Vagina (tissue), 2 donors: ENCODE measurements at places on chromosomes 7 and 10.

DNA sequence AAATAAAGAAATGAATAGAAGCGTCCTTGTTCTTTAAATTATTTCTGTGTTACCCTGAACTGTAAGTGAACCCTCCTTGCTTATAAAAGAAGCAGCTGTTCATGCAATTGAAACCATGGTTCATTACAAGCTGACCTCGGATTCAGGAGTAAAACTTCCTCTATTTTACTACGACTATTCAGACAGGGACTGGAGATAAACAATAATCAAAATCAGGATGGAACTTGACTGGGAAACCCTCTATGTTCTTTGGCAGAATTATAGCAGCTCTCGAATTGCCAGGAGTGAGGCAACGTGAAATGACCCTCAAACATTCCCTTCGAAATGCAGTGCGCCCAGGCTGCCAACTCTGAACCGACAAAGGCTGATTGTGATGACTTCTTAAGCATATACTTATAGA, 172.1 kb downstream of the CYP26A1 start:
- no peaks in the 10 kb centered on the region for H3K27me3 ChIP-seq
- no peaks in the 10 kb centered on the region for H3K36me3 ChIP-seq
- H3K4me1 ChIP-seq = no peaks in the 10 kb centered on the region
- H3K27ac ChIP-seq = no peak overlapping the region
- DNase-seq = no peak

- H3K4me1 ChIP-seq = peaks cover 14% of the 10 kb centered on the region
- no peak overlapping the region for H3K4me3 ChIP-seq
- H3K27me3 ChIP-seq = no peaks in the 10 kb centered on the region
- DNase-seq = no peak
- no peaks in the 10 kb centered on the region for H3K36me3 ChIP-seq
- peak overlapping the region; percentile 17 for H3K27ac ChIP-seq
These were observed 251.1 kb upstream of the CSTF2T start for GRCh38 chr10:51950371-51950995.

DNA sequence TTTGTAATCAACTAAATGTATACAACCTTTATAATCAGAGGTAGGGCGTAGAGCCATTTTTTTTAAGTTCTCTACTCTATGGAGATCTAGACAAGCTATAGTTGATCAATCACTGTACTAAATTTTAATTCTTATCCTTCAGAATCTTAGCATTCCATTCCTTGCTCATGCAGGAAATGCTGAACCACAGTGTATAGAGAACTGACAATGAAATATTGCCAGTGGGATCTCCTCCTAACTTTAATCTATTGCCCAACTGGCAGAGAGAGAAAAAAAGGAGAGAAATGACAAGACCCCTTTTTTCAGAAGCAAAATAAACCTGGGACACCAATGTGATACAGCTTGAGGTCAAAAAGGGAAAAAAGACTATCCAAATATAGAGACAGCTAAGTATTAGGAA, 26.4 kb upstream of the PPP3CB start:
- DNase-seq = no peak
- H3K4me1 ChIP-seq = no peaks in the 10 kb centered on the region
- H3K36me3 ChIP-seq = peaks cover 72% of the 10 kb centered on the region
- no peaks in the 10 kb centered on the region for H3K27me3 ChIP-seq
- no peak overlapping the region for H3K4me3 ChIP-seq

- peak overlapping the region; percentile 10 for H3K27ac ChIP-seq
- peaks cover 44% of the 10 kb centered on the region for H3K4me1 ChIP-seq
- H3K27me3 ChIP-seq = no peaks in the 10 kb centered on the region
- no peak overlapping the region for H3K4me3 ChIP-seq
These were observed 65.8 kb downstream of the DNMBP start for GRCh38 chr10:99943908-99944307.

GRCh38 chr7:12423355-12423996, 19.8 kb upstream of the VWDE start:
- no peaks in the 10 kb centered on the region for H3K36me3 ChIP-seq
- no peak overlapping the region for H3K27ac ChIP-seq
- no peaks in the 10 kb centered on the region for H3K27me3 ChIP-seq
- H3K4me1 ChIP-seq = no peaks in the 10 kb centered on the region

- no peak overlapping the region for H3K4me3 ChIP-seq
- H3K36me3 ChIP-seq = no peaks in the 10 kb centered on the region
- H3K27me3 ChIP-seq = no peaks in the 10 kb centered on the region
- H3K27ac ChIP-seq = no peak overlapping the region
- no peaks in the 10 kb centered on the region for H3K4me1 ChIP-seq
These were observed 298.2 kb downstream of the FRMD4A start for GRCh38 chr10:14032406-14032998.

GRCh38 chr10:125720002-125720382, 483 bp downstream of the EDRF1 start:
- no peaks in the 10 kb centered on the region for H3K36me3 ChIP-seq
- peaks cover 22% of the 10 kb centered on the region for H3K4me1 ChIP-seq
- H3K4me3 ChIP-seq = peak overlapping the region; percentile 93
- DNase-seq = no peak

DNA sequence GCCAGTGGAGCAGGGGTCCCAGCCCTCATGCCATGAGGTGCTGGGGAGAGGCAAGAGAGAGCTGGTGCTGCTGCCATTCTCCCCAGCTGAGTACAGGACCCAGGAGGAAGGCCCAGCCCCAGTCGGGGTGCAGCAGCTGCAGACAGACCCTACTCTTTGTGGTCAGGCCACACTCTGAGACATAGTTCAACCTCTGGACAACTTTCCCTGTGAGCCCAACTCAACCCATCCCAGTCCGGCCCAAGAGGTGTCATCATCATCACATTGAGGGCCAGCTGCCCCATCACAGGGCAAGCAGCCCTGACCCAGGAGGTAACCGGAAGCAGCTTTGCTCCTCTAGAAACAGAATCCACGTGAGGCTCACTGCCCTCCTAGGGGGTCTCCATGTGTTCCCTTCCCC, 133.8 kb upstream of the KCNMA1 start:
- no peak overlapping the region for H3K4me3 ChIP-seq
- H3K36me3 ChIP-seq = no peaks in the 10 kb centered on the region
- no peaks in the 10 kb centered on the region for H3K4me1 ChIP-seq
- peak; percentile 81 for DNase-seq

- H3K27ac ChIP-seq = no peak overlapping the region
- no peaks in the 10 kb centered on the region for H3K27me3 ChIP-seq
- H3K4me1 ChIP-seq = peaks cover 6% of the 10 kb centered on the region
These were observed 26.1 kb downstream of the RAPGEF5 start for GRCh38 chr7:22330903-22331302.

DNA sequence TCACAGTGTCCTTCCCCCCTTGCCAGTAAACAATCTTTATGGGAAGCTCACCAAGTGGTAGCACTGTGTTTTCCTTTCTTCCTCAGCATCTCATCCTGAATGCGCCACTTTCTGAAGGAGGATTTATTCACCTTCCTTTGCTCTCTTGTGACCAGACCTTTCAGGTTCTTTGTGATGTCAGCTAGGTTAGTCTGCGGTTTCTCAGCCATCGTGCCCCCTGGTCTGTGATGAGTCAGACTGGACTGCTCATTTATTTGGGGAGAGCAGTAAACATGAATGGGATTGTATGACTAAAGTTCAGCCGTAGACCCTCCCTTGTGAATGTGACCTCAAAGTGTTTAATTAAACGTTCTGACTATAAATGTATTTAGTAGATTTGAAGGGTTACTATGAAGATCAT, 235.1 kb upstream of the CELF2 start:
- no peaks in the 10 kb centered on the region for H3K4me1 ChIP-seq
- no peaks in the 10 kb centered on the region for H3K27me3 ChIP-seq
- H3K27ac ChIP-seq = no peak overlapping the region
- DNase-seq = no peak

GRCh38 chr7:28630350-28630749, 218.0 kb downstream of the CREB5 start:
- H3K4me1 ChIP-seq = peaks cover 26% of the 10 kb centered on the region
- H3K36me3 ChIP-seq = no peaks in the 10 kb centered on the region
- no peak for DNase-seq
- no peak overlapping the region for H3K27ac ChIP-seq
- H3K4me3 ChIP-seq = no peak overlapping the region
- H3K27me3 ChIP-seq = no peaks in the 10 kb centered on the region

GRCh38 chr10:33537066-33537465, 202.6 kb upstream of the NRP1 start:
- no peaks in the 10 kb centered on the region for H3K4me1 ChIP-seq
- no peak for DNase-seq
- H3K4me3 ChIP-seq = no peak overlapping the region
- no peaks in the 10 kb centered on the region for H3K27me3 ChIP-seq

GRCh38 chr7:13952921-13953320, 36.5 kb downstream of the ETV1 start:
- no peak overlapping the region for H3K4me3 ChIP-seq
- no peak for DNase-seq
- no peaks in the 10 kb centered on the region for H3K4me1 ChIP-seq
- H3K27me3 ChIP-seq = no peaks in the 10 kb centered on the region
- no peaks in the 10 kb centered on the region for H3K36me3 ChIP-seq
- no peak overlapping the region for H3K27ac ChIP-seq

DNA sequence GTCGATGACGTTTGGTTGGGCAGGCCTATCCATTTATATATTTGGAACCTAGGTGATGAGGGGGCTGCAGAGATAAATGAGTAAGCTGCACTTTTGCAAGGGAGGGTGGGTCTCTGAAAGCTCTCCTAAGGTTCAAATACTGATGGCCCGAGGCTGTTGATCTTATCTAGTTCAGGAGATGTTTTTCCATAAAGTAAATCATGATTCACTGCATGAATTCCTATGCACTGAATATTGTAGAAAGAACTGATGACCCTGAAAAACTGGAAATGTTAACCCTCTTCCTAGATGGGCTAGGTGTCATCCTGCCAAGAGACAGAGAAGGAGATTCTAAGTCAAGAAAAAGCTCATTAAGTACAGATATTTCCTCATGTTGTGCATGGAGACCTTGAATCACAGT, 459.9 kb downstream of the PLXNA4 start:
- H3K27ac ChIP-seq = no peak overlapping the region
- H3K27me3 ChIP-seq = no peaks in the 10 kb centered on the region
- no peaks in the 10 kb centered on the region for H3K36me3 ChIP-seq

GRCh38 chr10:56547163-56547562, 186.1 kb upstream of the ZWINT start:
- no peaks in the 10 kb centered on the region for H3K36me3 ChIP-seq
- no peak overlapping the region for H3K4me3 ChIP-seq
- DNase-seq = no peak
- H3K27me3 ChIP-seq = no peaks in the 10 kb centered on the region

DNA sequence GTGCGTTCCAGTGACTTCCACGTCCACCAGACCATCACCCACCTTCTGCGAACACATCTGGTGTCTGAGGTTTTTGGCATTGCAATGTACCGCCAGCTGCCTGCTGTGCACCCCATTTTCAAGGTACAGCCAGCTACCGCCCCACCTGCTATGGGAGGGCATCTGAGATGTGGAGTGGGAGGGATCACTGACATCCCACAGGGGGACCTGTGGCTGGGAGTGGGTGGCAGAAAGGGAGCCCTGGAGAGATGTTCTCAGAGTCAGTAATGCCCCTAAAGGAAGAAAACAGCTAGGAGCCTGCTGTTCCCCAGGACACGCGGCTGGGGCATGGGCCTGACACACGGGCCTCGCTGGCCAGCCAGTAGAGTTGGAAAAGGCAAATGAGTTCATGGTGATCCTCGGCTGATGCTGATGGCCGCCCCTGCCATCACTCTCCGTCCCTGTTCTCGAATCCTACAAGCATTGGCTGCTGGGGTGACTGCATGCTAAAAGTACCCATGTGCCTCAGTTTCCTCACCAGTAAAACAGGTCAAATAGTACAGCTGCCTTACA, 66.6 kb downstream of the ALOX5 start:
- no peaks in the 10 kb centered on the region for H3K27me3 ChIP-seq
- H3K36me3 ChIP-seq = no peaks in the 10 kb centered on the region
- H3K4me3 ChIP-seq = no peak overlapping the region
- DNase-seq = no peak
- H3K4me1 ChIP-seq = no peaks in the 10 kb centered on the region
- H3K27ac ChIP-seq = no peak overlapping the region

GRCh38 chr7:102412548-102412947, 16.4 kb downstream of the PRKRIP1 start:
- DNase-seq = no peak
- no peak overlapping the region for H3K27ac ChIP-seq
- no peaks in the 10 kb centered on the region for H3K27me3 ChIP-seq
